NCI-H510A (cell line): ENCODE measurements at places on chromosomes 6 and 20.

- no peak for DNase-seq
Measured at GRCh38 chr6:100378576-100378975, 86.1 kb downstream of the SIM1 start.

GRCh38 chr20:36890586-36890985 lies 14.6 kb downstream of the TLDC2 start:
- DNase-seq, result no peak

GRCh38 chr6:6357032-6357431 lies 36.6 kb upstream of the F13A1 start:
- DNase-seq, result no peak

DNA sequence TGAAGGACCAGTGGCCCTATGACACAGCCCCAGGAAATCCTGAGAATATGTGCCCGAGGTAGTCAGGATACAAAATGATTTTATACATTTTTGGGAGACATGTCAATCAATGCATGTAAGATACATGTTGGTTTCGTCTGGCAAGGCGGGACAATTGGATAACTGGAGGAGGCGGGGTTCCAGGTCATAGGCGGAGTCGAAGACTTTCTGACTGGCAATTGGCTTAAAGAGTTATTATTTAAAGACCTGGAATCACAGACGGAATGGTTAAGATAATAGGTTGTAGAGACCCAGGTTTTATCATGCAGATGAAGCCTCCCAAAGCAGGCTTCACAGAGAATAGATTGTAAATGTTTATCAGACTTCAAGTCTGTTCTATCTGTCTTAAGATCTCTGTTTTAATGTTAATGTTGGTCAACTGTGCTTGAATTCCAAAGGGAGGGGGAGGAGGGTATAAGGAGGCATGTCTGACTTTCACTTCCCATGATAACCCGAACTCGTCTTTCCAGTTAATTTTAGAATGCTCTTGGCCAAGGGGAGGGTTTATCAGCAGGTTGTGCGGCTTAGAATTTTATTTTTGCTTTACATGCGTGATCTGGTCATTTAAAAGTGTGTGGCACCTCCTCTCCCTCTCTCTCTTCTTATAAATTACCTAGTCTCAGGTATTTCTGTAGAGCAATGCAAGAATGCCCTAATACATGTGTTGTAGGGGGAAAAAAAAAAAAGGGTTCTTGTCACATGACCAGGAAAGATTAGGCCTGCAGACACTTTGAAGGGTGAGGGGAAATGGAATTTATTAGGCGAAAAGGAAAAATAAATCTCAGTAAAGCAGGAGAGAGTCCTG lies 230.7 kb downstream of the NFATC2 start:
- DNase-seq, result no peak

GRCh38 chr20:60242836-60243505 lies 284.7 kb downstream of the CDH26 start:
- DNase-seq, result no peak

DNA sequence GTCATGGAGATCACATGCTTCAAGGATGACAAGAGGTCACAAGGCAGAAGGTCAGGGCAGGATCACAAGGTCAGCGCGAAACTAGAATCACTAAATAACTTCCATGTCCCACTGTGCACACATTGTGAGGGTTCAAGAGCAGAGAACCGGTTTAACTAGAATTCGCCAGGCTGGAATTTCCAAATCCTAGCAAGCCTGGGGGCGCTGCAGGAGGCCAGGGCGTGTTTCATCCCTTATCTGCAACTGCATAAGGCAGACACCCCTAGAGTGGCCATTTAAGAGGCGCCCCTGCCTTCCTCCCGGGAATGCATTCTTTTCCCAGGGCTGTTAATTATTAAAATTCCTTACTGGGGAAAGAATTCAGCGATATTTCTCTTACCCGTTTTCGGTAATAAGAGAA lies 40.2 kb upstream of the SLC22A1 start:
- no peak for DNase-seq

DNA sequence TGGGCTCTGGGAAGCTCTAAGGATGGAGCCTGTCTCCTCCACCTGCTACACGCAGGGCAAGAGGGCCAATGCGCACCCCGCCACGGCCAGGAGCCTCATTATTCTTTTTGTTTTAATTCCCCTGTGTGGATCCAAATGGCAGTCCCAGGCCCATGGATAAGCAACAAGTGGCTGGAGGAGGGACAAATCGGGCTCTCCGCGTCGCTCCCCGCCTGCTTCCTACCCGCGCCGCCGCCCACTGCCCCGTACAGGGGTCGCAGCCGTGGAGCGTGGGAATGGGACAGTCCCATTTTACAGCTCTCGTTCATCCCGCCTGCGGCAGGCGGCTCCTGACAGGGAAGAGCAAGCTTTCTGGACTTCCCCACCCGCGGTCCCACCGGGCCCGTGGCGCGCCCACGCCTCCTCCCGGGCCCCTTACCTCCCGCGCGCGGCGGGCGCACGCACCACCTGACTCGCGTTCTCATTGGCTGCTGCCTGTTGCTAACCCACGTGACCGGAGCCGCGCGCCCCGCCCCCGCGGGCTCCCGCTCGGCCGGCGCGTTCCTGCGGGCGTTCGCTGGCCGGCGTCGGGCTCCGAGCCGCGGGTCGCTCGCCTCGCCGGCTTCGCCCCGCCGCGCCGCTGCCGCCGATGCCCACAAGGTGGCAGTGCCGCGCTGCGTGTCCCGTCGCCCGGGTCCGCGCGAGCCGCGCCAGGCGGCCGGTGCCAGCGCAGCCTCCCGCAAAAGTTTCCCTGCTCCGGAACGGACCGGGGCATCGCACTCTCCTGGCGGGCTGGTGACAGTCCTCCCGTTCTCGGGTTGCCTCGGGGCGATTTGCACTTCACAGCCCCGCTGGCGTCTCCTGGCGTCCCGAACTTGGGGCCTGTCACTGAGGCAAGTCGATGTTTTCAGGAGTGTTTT lies 93.3 kb downstream of the CD83 start:
- peak; percentile 88 for DNase-seq

DNA sequence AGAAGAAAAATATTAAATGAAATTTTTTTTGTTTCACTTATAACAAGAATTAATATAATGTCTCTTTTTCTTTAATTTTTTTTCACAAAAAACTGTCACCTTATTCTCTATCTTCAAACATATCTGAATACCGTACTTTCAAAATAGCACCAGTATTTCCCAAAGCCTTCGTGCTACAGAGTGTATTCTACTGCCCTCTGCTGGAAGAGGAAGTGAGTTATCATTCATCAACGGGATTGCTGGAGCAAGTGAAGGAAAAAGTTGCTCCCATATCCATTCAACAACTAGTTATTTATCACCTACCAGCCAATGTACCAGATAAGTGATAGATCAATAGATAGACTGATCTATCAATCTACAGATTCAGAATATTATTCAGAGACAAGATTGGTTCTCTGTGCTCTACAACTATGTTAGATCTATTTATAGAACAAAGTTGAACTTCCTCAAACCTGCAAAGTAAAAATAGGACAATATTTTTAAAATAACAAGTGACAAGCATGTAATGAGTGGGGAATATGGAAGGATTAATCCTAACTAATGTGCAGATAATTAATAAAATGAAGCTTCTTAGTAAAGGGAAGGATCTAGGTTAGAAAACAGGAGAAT lies 26.7 kb upstream of the TFAP2B start:
- peak; percentile 5 for DNase-seq

DNA sequence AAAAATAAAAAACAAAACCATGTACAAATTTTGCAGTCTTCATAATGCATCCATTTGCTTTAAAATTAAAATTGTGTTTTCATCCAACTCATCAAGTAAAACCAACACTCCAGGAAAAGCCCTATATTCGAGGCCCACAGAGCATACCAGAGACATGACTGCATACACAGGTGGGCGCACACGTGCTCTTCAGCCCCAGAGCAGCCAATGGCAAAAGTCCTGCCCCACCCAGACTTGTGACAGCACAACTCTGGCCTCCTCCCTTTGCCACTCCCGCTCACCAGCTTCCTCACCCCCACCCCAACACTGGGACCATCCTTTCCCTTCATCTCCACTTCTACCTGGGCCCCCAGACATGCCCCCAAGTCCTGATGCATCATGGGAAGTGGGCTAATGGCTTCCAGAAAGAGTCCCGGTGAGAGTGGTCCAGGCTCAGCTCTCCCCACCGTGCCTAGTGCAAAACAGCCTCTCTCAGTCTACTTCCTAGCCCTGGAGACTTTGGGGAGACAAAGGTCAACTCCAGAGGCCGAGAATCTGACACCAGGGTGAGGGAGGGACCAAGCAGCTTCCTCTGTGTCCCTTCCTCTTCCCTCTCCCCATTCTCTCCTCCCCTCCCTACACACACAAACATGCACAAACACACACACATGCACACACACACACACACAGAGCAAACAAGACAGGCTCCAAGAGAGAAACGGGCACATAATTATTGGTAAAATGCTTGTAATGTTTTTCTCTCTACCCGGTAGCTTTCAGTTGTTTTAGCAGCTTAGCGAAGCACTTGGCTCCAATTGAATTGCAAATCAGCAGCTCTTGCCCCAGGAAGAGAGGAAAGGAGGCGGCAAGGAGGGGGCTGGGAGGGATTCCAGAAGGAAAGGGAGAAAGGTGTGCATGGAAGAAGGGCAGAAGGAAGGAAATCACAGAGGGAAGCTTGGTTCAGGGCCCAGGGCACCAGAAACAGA lies 14.3 kb downstream of the GRM4 start:
- DNase-seq, result no peak

DNA sequence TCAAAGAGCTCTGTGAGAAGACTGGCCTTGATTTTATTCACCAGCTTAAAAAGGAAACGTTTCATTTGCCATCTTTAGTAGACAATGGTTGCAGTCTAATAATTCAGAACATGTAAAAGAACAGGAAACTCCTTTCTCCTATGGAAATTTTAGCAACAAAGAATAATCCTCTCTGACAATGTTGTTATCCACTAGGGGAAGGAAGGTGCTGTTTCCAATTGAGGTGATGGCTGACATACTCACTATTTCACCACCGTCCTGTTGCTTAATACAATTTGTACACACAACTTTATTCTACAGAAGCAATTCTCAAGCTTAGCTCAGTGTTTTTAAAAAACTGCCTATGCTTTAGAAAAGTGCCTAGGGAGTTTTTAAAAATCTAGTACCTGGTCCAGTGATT lies 192.7 kb downstream of the ARHGAP18 start:
- DNase-seq, result no peak
